Fibroblast of upper back skin (primary cell): ENCODE measurements at places on chromosomes 7 and 10.

DNA sequence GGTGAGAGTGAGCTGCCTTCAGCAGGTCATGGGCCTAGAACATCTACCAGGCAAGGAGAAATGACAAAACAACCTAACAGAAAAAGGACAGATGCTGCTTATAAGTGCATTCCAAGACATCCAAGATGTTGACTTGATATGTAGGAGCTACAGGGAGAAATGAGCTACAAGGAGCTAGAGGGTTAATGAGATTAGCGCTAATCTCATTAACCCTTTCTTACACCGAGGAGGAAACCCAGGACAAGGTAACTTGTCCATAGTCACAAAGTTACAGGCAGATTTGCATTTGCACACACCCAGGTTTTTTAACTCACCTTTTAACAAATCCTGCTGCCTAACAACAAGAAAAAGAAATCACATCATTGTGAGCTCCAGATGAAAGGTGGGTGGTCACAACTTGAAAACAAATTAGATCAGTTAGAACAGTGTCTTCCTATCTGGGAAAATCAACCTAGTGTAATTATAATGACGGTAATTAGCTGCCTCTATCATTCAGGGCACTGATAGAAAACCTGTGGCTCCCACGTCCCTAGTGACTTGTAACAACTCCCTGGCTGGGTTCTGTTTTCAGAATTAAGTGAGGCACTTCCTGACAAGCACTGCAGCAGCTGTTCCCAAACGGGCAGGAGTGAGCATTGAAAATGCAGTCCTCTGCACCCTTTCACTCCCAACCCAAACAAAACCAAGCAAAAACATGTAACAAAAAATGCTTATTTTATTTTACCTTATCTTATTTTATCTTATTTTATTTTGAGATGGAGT, 5.7 kb downstream of the KIAA1549 start:
- DNase-seq, result no peak

DNA sequence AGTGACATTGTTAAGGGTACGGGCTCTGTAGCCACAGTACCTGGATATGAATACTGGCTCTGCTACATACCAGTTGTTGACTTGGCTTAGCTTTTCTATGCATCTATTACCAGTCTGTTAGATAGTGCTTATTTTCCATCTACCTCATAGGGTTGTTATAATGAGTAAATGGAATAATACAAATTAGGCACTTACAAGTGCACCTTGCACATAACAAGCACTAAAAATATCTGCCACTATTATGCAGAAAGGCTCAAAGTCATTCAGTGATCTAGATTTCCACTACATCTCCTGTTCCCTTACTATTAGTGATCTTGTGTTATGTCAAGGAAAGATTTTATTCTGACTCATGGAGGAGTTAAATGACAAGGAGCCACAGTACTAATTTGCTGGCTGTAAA, 27.9 kb upstream of the ZEB1 start:
- DNase-seq, result no peak

GRCh38 chr10:126350216-126350992, 37.9 kb downstream of the ADAM12 start:
- DNase-seq, result peak; percentile 91

- no peak for DNase-seq
Observed at GRCh38 chr10:131848296-131848695, 52.5 kb upstream of the PPP2R2D start.

- DNase-seq, result peak; percentile 29
Observed at GRCh38 chr10:63628526-63629362, 107.5 kb downstream of the REEP3 start.

- DNase-seq, result no peak
Observed at GRCh38 chr10:71585564-71586290, 133.9 kb downstream of the C10orf105 start.

GRCh38 chr7:23467806-23468525, 2.3 kb downstream of the IGF2BP3 start:
- peak; percentile 45 for DNase-seq

GRCh38 chr10:8049045-8049864, 5.2 kb upstream of the GATA3 start:
- DNase-seq, result no peak

DNA sequence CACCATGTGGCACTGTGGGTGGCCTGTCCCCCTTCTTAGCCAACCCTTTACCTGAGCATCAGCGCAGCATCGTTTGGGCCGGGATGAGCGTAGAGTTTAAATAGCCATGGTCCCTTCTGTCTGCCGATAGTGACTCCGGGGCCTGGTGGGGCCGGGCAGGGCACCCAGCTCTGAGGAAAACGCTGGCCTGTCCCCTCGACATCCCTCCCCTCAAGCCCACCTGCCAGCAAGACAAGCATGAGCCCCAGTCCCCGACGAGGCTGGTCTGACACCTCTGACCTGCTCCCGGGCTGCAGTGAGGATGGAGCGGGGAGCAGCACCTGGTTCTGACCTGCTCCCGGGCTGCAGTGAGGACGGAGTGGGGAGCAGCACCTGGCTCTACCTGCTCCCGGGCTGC, 31.1 kb upstream of the CNPY1 start:
- no peak for DNase-seq

- DNase-seq, result no peak
Observed at GRCh38 chr7:155979566-155979965, 167.3 kb upstream of the SHH start.

DNA sequence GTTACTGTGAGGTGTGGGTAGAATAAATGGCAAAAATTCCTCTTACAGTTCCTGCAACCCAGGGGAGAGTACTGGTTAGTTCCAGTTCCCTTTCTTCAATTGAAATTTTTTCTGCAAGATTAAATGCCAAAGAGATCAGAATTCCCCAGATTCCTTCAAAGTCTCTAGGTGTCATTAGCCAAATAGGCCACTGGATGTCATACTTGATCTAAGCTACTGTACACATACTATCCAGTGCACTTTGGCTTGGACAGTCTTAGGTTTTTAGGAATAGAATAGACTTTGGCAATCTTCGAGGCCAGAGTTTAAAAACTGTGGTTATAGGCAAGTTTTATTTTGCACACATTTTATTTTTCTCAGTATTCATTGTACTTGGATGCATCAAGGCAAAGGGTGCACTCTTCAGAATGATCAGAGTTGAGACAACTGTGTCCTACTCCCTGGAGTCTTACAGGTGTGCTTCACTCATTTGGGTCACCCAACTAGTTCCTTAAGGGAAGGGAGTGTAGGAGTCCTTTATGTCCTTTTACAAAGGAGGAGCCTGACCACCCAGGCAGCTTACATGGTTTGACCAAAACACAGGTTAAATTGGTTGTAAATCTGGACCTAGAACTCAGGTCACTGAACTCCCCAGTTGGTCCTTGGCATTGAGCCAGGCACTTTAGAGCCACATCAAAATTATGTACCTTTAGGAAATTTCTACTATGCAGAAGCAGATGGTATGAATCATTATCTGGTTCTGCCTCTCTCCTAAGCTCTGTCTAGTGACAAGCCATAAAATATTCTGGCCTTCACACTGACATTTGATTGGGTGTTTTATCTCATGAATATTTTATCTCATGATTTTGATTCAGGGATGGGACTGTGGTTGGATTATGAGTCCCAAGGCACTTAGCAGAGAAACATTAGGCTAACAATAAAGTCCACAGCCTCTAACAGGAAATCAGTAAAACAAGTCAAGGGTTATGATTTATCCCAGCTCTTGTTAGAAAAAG, 49.5 kb downstream of the ASAH2B start:
- DNase-seq, result peak; percentile 49

GRCh38 chr10:35092851-35093250, 2.7 kb upstream of the CUL2 start:
- DNase-seq, result no peak

GRCh38 chr10:47361293-47361692, 13.1 kb downstream of the RBP3 start:
- DNase-seq, result peak; percentile 19

DNA sequence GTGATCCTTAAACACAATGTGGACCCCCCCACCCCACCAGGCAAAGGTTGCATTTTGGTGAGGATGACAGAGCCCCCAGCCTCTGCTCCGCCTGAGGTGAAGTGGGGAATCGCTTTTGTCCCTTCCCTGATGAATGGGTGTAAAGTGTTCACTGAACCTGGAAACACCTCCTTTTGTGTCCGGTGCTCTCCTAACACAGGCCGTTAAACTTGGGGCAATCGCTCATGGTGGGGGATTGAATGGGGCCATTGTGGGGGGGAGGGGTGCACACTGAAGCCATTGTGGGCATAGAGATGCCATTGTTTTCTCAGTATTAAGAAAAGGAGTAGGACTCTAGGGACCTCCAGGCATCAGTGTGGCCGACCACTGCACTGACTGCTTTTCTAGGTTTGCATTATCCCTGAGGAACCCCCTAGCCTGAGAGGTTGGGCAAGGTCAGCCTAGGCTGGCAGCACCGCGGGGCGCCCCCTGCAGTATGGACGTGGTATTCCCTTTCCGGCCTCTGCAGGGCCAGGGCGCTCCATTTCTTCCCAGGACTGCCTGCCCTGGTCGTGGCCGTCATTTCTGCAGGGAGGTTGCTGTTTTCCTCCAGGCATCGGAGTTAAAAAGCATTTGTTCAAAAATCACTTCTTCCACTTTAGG, 158.3 kb downstream of the TCF7L2 start:
- DNase-seq, result no peak

DNA sequence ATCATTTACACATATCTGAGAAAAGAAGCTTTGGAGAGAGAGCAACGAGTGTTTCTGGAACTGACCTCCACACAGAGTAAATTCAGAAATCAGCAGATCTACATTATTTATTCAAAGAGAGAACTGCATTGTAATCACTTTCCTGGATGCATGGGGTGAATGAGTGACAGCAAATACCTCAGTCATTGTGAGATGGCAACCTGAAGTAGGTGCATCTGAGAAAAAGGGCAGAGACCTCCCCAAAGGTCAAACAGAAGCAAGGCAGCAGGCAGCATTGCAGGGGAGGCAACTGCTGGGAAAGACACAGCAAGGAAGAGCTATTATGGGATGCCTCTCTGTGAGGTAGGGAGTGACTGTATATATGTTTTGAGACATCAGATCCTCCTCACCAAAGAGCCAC, 26.5 kb upstream of the SMIM30 start:
- DNase-seq, result no peak

DNA sequence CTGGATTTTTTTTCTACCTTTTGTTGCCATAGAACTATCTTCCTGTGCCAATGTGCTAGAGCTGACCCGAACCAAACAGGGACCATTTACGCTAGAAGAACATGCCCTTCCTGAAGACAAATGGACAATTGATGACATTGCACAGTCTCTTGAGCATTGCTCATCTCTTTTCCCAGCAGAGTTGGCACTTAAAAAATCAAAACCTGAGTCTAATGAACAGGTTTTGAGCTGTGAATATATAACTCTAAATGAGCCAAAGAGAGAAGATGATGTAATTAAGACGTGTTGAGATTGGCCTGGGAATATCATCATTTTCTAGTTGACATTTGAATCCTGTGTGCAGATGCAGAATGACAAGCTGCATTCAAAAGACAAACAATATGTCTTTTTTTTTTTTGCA, 37.1 kb downstream of the TRUB1 start:
- no peak for DNase-seq

- no peak for DNase-seq
Observed at GRCh38 chr7:17236603-17237002, 61.8 kb upstream of the AHR start.

DNA sequence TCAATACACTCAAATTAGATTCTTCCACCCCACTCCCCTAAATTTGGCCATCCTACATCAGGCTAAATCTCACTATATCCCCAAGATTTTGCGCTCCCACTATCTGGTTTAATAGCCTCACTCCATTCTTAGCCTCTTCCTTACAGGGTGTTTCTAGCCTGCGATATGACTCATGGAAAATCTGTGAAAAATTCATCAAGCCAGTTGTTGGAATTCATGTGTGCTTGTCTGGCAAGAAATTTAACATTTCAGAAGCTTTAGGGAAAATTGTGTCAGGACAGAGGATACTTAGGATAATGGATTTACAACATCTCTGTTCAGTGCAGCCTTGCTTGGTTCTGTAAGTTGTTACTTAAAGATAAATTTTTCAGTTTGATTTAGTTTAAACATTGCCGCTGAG, 1249.9 kb upstream of the AUTS2 start:
- peak; percentile 19 for DNase-seq

- DNase-seq, result no peak
Observed at GRCh38 chr10:47453141-47454007, 30.5 kb downstream of the ANXA8 start.

DNA sequence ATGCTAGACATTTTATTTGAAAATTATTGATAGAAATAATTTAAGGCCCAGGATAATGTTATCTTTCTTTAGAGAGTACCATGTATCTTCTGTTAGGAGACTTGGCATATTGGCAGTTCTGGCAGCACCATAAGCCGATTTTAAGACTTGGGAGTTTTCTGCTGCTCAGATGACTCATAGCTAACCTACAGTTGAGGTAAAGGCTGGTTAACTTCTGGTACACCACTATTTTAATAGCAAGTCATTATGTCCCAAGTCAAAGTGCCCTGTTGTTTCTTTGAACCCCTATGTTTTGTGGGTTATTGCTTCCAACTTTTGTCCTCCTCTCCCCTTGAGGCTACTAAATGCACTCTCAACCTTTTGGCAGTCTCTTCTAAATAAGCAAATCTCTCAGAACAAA, 25.2 kb downstream of the ATRNL1 start:
- DNase-seq, result no peak

- DNase-seq, result peak; percentile 87
Observed at GRCh38 chr10:33099748-33100147, 141.7 kb upstream of the ITGB1 start.

DNA sequence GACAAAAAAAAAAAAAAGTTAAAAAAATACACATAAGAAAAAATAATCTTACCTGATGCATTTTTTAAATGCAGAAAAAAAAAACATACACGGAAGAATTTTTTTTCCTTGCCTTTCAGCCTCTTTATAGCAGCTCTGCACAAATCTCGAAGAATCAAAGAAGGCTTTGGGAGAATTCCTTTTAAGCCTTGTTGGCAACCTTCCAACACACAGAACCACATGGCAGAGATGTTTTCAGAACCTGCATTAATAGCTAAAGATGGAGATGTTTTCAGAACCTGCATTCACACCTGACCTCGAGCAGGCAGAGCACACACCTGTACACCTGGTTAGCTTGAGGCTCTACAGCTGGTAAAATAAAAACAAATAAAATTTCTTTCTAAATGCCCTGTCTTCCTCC, 65.6 kb downstream of the DOCK4 start:
- no peak for DNase-seq

- peak; percentile 44 for DNase-seq
Observed at GRCh38 chr10:59382831-59383295, 20.5 kb upstream of the FAM13C start.

DNA sequence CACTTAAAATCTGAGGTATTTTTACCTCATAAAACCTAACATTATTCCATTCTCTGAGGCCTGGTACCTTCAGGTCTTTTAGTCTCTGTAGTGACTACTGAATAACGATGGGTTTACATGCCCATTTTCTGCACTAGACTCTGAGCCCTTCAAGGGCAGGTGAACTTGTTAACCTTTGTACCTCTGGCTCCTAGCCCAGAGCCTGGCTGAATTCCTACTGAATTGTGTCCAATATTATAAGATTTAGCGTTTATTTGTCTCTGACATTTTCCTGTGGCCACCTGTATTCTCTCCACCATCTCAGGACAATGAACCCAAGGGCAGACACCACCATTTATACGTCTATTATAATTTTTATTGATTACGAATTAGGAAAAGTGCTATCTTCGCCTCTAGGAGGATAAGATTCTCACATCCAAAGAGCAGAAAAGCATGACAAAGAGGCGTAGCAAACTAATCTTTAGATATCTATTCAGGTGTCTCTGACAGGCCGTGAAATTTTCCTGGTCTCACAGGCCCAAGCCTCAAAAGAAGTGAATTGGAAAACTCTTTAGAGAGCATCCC, 27.9 kb upstream of the HNRNPH3 start:
- DNase-seq, result no peak
